ENCODE measurements at places on chromosomes 11 and 22.
A peak's percentile ranks its signal among the peaks of the same experiment; 100 is the strongest.

- DNase-seq: peak; percentile 99
These were observed 35.8 kb downstream of the MAML2 start for GRCh38 chr11:96306933-96307775.

DNA sequence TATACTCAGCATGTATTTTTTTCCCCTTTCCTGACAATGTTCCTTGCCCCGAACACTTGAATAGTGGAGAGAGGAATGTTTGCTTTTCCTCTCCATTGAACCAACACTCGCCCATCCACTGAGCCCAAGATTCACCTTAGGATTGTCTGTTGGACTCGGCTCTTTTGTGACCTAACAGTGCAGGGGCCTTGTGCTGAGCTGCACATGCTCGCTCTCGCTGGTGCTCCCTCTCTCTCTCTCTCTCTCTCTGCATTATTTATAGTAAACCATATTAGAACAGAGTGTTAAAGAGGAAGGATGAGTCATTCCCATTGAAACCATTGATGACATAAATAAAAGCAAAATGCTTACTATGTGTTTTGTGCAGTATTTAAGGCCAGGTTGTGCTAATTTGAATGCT is 20.7 kb downstream of the ZBTB16 start:
- no peak for DNase-seq

GRCh38 chr11:109972181-109972715 is 120.9 kb upstream of the ZC3H12C start:
- DNase-seq: no peak

DNA sequence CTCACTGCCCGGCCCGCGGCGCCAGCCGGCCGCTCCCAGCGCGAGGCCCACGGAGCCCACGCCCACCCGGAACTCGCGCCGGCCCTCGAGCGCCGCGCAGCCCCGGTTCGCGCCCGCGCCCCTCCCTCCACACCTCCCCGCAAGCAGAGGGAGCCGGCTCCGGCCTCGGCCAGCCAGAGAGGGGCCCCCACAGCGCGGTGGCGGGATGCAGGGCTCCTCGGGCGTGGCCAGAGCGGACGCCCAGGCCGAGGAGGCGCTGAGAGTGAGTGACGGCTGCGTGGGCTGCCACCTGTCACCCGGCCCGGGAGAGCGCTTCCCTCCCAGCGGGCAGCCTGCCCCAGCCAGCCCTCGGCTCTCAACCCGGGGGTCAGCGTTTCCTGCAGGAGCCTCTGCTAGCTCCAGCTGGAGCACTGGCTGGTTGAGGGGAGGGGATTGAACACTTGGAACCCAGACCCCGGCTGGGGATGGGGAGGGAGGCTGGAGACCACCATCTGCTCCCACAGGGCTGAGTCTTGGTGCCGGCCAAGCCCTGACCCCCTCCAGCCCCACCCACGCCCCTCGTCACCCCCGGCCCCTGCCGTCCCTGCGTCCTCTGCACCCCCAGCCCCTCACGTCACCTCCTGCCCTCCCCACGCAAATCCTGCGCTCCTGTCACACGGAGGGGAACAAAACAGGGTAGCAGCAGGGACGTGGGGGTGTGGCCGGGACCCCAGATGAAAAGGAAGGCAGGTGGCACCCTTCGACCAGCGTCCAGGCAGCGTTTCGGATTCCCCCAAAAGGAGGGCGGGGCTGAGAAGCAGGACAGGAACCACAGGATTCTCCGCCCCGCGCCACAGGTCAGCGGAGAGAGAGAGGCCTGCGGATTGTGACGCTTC is 157.0 kb downstream of the BRD1 start:
- DNase-seq: no peak

GRCh38 chr11:24043842-24044241 is 453.0 kb upstream of the LUZP2 start:
- no peak for DNase-seq

- no peak for DNase-seq
These were observed 25.0 kb upstream of the ARFGAP3 start for GRCh38 chr22:42881982-42882656.

- DNase-seq: peak; percentile 72
These were observed 34.9 kb upstream of the PHOX2A start for GRCh38 chr11:72278905-72279304.

- DNase-seq: peak; percentile 78
These were observed 222.3 kb downstream of the ETS1 start for GRCh38 chr11:128365044-128365443.

DNA sequence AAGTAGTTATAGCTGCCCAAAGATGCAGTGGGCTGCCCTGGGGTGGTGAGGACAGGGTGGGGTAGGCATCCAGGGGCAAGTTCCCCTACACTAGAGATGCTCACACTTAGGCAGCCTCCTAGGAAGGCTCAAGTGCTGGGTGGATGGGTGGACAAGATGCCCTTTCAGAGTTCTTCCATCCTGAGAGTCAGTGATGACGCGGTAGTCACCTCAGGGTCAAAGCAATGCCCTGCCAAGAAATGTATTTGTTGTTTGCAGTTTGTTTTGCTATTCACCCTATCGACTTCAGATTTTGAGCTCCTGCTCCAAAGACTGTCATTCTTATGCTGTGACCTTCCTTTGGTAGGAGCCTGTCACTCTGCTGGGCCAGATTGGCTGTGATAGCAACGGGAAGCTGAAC is 18.9 kb downstream of the POLA2 start:
- DNase-seq: no peak

GRCh38 chr11:115279813-115280761 is 224.1 kb downstream of the CADM1 start:
- peak; percentile 82 for DNase-seq

DNA sequence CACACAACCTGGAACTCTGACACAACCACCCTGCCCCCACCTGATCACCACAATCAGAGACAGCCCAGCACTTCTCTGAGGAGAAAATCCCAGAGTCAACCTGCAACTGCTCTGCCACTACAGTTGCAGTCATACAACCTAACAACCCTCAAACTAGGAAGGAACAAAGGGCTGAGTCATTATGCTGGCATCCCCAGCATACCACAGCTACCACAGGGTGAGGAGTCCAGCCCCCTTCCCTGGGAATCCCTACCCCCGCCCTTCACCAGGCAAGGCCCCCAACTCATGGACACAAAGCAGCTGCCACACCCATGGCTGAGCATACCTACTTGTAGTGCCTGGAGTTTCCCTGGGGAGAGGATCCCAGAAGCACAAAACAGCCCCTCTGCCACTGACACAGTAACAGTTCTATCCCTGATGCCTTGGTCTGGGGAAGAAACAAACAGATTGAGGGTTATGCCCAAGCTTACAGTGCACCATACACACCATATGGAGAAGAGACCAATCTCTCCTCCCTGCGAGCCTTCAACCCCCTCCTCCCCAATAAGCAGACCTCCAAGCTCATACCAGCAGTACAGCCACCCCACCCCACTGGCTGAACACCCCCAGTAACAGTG is 68.5 kb upstream of the C11orf58 start:
- DNase-seq: peak; percentile 59

GRCh38 chr22:38325587-38325986 is 8.4 kb upstream of the CSNK1E start:
- no peak for DNase-seq

DNA sequence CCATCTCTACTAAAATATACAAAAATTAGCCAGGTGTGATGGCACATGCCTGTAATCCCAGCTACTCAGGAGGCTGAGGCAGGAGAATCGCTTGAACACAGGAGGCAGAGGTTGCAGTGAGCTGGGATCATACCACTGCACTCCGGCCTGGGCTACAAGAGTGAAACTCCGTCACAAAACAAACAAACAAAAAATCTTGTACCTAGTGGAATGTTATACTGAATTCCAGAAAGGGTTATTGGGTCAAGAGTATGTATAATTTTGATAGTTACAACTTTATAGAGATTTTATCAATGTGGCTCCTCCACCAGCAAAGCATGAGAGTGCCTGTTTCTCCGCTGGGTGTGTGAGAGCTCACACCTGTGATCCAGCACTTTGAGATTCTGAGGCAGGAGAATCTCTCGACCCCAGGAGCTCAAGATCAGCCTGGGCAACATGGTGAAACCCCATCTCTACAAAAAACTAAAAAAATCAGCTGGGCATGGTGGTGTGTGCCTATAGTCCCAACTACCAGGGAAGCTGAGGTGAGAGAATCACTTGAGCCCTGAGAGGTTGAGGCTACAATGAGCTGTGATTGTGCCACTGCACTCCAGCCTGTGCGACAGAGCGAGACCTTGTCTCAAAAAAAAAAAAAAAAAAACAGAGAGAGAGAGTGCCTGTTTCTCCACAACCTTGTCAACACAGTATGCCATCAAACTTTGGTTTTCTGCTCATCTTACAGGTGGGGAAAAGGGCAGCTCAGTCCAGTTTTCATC is 12.7 kb upstream of the FOLR1 start:
- DNase-seq: no peak
